ENCODE measurements at places on chromosomes 1 and 21.

DNA sequence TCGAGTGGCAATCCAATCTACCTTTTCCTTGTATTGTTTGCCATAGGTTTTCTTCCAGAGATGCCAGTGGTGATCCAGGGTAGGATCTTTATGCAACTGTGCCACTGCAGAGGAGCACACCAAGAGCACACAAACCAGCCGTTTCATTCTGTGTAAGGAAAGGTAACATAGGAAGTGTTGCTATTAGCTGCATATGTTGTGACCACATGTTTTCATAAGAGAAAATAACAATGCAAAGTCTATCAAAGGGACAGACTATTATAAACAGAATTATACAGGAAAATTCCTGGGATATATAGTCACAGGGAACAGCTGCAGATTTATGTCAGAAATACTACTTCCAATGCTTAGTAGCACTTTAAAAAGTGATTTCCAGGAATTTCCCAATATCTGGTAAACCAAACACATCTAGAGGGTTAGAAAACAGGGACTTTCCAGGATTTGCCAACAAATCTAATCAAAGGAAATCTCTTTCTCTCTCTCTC lies 919 bp downstream of the CTSS start:
- no peak for DNase-seq

DNA sequence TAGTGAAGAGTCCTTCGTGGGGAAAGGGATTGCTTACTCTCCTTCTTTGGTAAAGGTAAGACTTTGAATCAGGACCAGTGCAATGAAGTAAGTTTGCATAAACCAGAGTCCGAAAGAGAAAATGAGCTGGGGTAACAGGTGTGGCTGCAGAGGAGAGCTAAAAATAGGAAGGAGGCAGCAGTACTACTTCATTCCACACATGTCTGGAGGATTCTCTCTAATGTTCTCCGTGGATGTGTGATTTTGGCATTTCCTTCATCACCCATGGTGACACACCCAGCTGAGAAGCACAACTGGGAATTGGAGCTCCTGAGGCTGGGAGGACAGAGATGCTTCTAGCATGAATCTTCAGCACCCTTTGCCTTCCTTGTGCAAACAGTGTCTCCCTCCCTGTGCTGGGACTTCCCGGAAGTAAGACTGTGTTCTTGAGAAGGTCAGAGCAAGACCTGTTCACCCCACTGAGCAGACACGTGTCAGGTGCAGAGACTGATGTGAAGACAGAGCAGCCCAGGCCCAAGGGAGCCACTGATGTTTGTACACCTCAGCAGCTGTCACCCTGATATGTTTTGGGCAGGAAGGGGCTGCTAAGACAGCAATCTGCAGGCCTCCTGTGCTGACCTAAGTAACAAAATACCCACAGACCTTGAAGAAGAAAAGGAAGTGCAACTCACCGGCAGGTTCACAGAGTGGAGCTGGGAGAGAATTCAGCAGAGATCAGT lies 13.3 kb downstream of the FCRL1 start:
- DNase-seq, result no peak

DNA sequence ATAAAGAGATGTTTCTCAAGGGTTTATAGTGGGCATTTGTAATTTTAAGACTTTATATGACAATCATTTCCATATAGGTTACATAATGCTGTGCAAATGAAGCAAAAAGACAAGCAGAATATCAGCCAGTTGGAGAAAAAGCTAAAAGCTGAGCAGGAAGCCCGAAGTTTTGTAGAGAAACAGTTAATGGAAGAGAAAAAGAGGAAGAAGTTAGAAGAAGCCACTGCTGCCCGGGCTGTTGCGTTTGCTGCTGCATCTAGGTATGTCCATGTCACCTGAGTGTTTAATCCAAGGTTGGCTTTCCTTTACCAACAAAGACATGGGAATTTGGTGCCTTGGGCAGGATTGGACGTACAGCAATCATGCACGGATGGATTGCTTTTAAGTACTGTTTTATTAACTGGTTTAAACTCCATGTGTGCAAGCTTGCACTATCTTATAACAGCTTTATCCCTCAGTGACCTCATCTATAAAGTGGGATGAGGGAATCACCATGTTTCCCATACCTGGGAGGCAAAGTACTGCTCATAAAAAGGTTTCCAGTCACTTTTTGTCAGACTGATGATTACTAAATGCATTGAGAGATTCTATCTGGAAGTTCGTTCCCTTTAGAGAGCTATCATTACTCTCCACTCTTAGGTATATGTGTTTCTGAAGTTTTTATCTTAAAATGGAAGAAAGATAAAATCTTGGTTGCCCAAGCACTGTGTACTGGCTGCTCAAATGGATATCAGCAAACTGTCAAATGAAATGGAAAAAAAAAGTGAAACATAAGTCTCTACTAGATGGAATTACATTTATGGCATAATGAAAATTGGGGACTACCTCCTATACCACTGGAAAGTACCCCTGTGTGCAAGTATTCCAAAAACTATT lies 55.1 kb downstream of the MACO1 start:
- DNase-seq, result no peak

GRCh38 chr1:185595835-185596667 lies 138.1 kb upstream of the HMCN1 start:
- DNase-seq, result peak; percentile 9

- no peak for DNase-seq
Measured at GRCh38 chr1:186648613-186649012, 31.6 kb downstream of the PTGS2 start.

DNA sequence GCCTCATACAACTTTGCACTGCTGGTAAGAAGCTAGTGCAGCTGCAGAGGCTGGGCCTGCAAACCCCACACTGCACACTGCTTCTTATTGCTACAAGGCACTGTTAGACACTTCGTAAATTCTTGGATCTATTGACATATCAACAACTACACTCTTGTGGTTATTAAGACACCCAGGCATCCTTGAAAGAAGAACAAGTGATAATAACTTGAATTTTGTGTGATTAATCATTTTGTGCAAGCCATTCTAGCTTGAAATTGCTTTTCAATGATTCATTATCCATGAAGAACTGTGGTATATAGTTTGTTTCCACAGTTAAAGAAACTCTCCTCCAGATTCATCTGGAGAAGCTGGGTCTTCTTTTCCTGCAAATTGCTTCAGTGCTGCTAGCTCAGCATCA lies 33.7 kb upstream of the IFI44L start:
- DNase-seq, result no peak

DNA sequence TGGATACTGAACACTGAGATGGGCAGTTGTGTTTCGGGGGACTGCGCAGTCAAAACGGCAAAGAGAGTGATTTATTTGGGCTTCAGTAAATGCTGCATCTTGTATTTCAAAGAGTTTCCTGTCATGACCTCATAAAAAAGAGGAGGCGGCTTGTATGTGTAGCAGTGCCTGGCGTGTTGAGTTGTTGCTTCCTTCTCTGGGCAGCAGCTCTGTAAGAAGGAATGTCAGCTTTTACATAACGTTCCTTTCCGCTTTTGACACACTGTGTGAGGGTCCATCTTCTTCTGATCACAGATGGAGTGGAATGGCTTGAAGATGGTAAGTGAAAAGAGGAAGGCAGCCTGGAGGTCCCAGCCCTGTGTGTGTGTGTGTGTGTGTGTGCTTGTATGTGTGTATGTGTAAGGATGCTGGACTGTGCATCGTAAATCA lies 941 bp downstream of the ELAVL4 start:
- DNase-seq, result peak; percentile 58

GRCh38 chr1:44024903-44025525 lies 6.2 kb downstream of the SLC6A9 start:
- no peak for DNase-seq

DNA sequence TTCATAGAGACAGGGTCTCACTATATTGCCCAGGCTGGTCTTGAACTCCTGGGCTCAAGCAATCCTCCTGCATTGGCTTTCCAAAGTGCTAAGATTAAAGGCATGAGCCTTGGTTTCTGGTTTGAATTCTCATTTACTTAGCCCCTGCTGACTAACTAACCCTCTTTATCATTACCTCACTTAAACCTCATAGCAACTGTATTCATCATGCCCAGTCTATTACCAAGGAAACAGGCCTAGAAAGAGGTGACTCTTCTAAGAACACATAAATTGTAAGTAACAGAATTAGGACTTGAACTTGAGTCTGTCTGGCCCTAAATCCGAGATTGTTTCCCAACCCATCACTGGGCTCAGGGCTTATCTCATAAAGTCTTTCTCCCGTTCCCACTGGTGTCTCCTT lies 44.2 kb downstream of the TMEM53 start:
- DNase-seq, result no peak

All from globus pallidus (tissue), 1 donor.